ENCODE measurements at places on chromosomes 2 and 18.

DNA sequence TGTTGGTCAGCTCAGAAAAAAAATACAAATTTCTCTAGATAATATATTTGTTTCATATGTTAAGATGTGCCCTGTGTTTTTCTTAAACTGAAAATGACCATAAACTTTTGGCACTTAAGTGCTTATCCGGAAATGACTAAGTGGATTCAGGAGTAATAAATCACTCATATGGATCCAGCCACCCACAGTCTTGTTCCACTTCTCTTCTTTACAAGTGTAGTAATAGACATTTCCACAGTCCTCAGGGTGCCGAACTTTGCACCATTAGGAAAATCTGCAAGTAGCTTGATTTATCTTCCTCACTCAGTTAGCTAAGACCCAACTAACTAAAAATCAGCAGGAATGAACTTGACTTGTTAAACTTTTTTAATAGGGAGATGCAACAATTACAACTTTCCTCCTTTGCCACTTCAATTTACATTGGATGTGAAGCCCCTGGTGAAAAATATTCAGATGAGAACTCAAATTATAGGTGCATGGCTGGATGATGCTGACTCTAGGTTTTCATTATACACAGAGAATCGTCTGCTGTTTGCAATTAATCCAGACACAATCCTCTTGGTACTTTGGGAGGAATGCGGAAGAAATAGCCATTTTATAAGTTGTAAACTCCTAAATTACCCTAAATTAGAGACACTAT lies 322.5 kb downstream of the ARHGAP15 start:
- DNase-seq, result no peak

- peak; percentile 46 for DNase-seq
Observed at GRCh38 chr18:23337599-23338444, 115.3 kb upstream of the RIOK3 start.

DNA sequence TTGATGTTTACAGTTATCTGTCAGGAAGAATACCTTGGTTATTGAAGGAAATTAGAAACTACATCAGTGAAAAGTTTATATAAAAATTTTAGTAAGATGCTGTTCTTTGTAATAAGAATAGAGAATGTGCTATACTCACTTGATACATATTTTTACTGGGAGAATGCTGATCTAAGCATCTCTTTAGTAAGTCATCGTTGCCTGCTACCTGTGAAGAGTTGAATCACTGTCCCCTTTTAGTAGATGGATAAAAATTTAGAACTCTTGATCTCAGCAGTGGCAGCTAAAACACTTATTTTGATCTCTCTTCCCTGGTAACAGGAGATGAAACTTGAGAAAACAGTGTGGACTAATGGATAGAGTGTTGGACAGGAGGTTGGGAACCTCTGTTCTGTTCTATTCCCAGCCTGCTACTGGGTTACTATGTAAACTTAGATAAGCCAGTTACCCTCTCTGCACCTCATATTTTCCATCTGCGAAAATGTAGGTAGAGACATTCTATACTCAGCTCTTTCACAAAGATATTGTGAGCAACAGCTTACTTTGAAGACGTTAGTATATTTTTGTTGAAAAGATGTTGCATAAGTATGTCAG lies 100.3 kb downstream of the FEZ2 start:
- no peak for DNase-seq

- no peak for DNase-seq
Observed at GRCh38 chr2:170368370-170368769, 190.4 kb downstream of the MYO3B start.

- no peak for DNase-seq
Observed at GRCh38 chr2:67453310-67453709, 56.2 kb downstream of the ETAA1 start.
